ENCODE measurements at places on chromosomes 4 and X. TPM values are rescaled to one million over a fixed set of nuclear protein-coding genes. Genes with fewer than 3 reads are reported as not detected.

DNA sequence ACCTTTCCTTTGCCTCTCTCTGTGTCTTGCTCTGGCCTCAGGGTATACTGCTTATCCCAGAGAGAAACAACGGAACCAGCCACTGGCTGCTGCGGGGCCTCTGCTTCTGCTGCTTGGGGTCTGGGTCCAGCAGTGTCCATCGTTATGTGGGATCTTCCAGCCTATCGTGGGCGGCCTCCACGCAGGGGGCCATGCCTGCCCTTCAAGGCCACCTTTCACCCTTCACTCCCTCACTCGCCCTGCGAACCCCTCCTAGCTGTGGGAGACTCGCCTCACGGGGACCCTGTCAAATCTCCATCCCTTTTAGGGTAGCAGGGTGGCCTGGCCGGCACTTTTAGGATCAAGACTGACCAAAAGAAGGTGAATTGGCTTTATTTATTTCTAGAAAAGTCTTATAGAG lies 19.3 kb upstream of the ABLIM2 start:
- DNase-seq = no peak
- no peak overlapping the region for H3K27ac ChIP-seq
- no peak overlapping the region for H3K4me3 ChIP-seq
- no peaks in the 10 kb centered on the region for H3K36me3 ChIP-seq
- H3K27me3 ChIP-seq = no peaks in the 10 kb centered on the region

DNA sequence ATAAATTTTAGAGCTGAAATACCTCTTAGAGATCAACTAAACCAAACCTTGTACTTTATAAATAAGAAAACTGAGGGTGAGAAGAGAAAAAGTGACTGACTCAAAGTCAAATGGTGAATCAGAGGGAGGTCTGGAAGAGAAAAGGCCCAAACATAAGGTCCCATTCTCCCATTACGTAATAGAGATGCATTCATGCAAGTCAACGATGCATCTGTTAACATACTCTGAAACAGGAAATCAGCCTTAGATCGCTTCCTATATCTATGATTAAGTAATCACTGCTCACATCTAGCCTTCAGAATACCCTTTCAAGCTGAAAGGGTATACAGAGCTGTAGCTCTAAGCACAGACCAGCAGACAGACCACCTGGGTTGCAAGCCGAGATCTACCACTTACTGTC lies 6.5 kb downstream of the RNF150 start:
- DNase-seq = peak; percentile 66
- H3K4me1 ChIP-seq = peaks cover 2% of the 10 kb centered on the region
- H3K36me3 ChIP-seq = no peaks in the 10 kb centered on the region
- no peak overlapping the region for H3K4me3 ChIP-seq
- peaks cover 3% of the 10 kb centered on the region for H3K27me3 ChIP-seq

DNA sequence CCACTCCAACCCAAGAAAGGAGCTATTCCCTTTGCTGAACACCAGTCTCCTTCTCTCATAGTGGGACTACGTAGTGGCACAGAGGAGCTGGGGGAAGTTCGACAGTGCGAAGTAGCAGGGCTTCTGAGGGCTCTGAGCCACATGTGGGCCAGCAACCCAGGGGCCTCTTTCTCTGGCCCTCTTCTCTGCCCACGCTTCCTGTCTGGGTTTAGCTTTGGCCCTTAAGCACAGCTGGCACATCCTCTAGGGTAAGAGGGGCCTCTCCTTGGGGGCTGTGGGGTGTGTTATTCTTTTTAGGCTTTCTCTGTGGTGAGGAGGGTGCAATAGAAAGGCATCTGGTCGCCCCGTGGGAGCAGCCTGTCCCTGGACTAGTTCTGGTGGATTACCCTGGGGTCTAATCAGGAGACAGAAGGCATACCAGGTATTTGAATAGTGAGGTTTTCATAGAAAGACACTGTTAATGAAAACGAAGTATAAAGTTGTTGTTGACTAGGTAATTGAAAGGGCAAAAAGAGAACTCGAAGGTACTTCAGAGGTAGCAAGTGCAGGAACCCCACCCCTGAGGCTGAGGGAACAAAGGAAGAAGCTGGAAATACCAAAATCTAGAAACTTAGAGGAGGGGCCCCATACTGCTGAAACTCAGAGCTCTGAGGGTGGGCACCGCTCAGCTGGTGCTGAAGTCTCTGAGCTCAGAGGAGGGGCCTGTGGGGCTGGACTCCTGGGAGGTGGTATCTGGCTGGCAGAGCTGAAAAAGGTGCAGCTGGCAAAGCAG lies 151.9 kb upstream of the RPS6KA3 start:
- no peak overlapping the region for H3K4me3 ChIP-seq
- H3K36me3 ChIP-seq = no peaks in the 10 kb centered on the region
- no peaks in the 10 kb centered on the region for H3K27me3 ChIP-seq
- no peak for DNase-seq
- no peak overlapping the region for H3K27ac ChIP-seq

DNA sequence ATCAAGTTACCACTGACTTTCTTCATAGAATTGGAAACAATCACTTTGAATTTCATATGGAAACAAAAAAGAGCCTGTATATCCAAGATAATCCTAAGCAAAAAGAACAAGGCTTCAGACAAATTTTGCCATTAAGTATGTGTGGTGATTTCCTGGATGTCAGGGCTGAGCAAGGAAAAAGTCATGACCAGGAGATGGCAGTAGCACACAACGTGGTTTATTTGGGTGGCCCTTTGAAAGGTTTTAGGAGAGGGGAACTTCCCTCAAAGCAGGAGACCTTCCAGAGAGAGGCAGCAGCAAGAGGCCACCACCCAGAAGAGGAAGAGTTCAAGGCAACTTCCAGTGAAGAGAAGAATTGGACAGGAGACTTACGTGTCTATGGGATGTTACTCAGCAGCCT lies 18.1 kb upstream of the ZXDB start:
- no peaks in the 10 kb centered on the region for H3K27me3 ChIP-seq
- peak; percentile 22 for DNase-seq
- H3K4me1 ChIP-seq = no peaks in the 10 kb centered on the region

DNA sequence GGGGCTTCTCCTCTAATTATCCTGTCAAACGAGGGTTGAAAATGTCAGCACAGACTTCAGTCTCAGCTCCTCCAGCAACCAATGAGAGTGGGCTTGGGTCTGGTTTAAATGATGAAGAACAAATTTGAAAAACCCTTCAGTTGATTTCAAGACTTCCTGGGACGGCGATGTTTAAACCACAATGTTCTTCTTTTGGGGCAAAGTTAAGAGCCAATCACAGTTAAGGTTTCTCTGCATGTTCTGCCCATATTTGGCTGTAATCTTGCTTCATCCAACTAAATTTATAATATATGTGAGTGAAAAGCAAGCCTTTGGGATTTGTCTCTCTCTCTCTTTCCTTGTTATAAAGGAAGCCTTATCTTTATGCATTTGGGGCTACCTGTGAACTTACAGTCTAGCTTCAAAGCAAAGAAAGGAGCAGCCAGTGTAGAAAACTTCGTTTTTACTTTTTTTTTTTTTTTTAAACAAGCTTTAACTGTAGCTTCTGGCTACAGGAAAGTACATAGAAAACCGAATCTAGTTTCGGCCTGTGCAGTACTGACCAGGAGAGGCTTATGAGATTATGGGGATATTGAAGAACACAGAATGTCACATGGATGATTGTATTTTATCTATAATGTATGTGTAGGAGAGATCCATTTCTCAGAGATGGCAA lies 46.8 kb upstream of the FAM9C start:
- H3K36me3 ChIP-seq = no peaks in the 10 kb centered on the region
- DNase-seq = no peak

GRCh38 chr4:123672987-123673386 lies 276.4 kb downstream of the SPRY1 start:
- DNase-seq = peak; percentile 73
- H3K4me3 ChIP-seq = no peak overlapping the region
- no peaks in the 10 kb centered on the region for H3K27me3 ChIP-seq
- H3K27ac ChIP-seq = no peak overlapping the region
- H3K36me3 ChIP-seq = no peaks in the 10 kb centered on the region

DNA sequence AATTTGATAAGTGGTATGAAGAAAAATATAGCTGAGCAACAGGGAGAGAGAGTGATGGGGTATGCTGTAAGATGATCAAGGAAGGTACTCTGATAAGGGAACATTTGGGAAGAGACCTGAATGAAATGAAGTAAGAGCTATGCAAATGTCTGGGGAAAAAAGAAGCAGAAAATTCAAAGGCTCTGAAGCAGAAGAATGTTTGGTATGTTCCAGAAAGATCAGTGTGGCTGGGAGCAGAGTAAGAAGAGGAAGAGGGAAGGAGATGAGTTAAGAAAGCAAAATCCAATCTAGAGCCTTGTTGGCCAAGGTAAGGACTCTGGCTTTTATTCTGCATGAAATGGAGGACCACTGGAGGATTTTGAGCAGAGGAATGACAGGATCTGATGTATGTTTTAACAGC lies 90.0 kb downstream of the AWAT2 start:
- H3K27ac ChIP-seq = no peak overlapping the region
- H3K36me3 ChIP-seq = no peaks in the 10 kb centered on the region
- no peaks in the 10 kb centered on the region for H3K4me1 ChIP-seq
- no peak overlapping the region for H3K4me3 ChIP-seq
- H3K27me3 ChIP-seq = no peaks in the 10 kb centered on the region

Gene S100G
- not detected for total RNA-seq

- H3K27me3 ChIP-seq = no peaks in the 10 kb centered on the region
- no peak overlapping the region for H3K4me3 ChIP-seq
- peak; percentile 33 for DNase-seq
Measured at GRCh38 chrX:10243106-10243505, 86.3 kb downstream of the CLCN4 start.

GRCh38 chr4:175419236-175419718 lies 392.8 kb downstream of the GPM6A start:
- H3K4me1 ChIP-seq = peaks cover 6% of the 10 kb centered on the region
- H3K4me3 ChIP-seq = no peak overlapping the region
- no peaks in the 10 kb centered on the region for H3K27me3 ChIP-seq

Gene HPRT1
- total RNA-seq = 23.0 TPM

- H3K4me1 ChIP-seq = no peaks in the 10 kb centered on the region
- no peaks in the 10 kb centered on the region for H3K27me3 ChIP-seq
- no peak for DNase-seq
- no peak overlapping the region for H3K27ac ChIP-seq
Measured at GRCh38 chrX:111567542-111568255, 56.3 kb downstream of the SERTM2 start.

Gene DCAF4L1
- total RNA-seq = 0.17 TPM
